Urinary bladder (tissue), 4 donors: ENCODE measurements at places on chromosomes 13 and 19.

- no peak for DNase-seq
Measured at GRCh38 chr19:4896372-4896771, 6.3 kb downstream of the ARRDC5 start.

DNA sequence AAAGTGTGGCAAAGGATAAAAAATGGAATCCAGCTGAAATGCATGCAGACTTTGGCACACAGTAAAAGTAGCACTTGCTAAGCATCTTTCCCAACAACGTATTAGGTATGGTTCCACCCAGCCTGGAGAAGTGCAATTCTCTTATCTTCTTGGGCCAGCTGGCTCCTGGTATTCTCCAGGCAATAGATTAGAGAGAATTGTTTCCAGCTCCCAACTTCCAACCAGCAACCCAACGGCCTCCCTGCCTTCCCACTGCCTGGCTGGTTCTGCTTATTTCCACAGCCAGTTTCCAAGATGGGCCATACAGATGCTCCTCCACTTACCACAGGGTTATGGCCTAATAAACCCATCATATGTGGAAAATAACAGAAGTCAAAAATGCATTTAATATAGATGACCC lies 133.4 kb downstream of the OXGR1 start:
- DNase-seq: no peak

GRCh38 chr19:12365236-12366162 lies at the start of gene ZNF442:
Gene ZNF442 (minus strand): TSS chr19:12365683. CDS start chr19:12363631, 2,052 bp downstream.
- peak; percentile 98 for DNase-seq

- DNase-seq: no peak
Measured at GRCh38 chr13:58134012-58134411, 502.5 kb downstream of the PCDH17 start.

GRCh38 chr13:90428522-90429210 lies 918.8 kb upstream of the MIR17HG start:
- DNase-seq: no peak

DNA sequence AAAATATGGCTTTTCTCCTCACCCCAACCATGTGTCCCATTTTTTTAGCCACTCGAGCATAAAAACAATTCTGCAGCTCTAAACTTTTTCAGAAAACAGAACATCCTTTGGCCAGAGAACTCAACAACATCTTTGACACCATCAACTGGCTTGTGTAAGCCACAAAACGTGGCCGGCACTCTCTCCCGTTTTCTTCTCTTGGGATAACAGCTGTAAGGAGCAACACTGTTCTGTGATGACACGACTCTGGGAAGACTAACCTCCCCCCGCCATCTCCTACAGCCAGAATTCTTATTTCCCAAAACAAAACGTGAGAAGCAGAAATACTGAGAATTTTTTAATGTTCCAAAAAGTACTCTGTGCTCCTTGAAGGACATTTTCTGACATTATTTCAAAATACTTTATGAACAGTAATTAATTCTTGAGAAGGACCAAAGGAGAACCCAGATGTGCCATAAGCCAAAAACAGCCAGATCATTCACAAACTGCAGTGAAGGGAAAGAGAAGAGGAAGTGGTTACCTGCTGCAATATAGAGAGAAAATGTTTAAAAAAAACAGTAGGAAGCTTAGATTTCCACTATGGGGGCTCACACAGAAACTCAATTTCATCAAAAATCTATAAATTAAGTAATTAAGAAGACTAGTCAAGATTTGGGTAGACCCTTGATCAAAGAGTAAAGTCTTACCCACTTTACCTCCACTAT lies 25.8 kb downstream of the COL4A1 start:
- DNase-seq: no peak

GRCh38 chr13:105936816-105937215 lies 598.6 kb downstream of the EFNB2 start:
- DNase-seq: no peak

DNA sequence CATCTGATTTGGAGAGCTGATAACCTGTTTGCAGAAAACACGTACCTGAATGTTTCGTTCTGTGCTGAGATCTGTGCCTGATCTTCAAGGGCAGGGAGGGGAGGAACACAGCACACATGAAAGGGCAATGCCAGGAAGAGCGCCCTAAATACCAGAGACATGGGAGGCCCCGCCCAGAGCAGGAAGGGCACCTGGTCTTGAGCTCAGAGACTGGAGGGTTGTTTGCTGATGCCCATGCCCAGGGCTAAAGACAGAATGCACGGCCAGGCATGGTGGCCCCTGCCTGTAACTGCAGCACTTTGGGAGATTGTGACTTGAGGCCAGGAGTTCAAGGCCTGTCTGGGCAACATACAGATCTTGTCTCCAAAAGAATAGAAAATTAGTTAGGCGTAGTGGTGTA lies 183.2 kb downstream of the TUBA3C start:
- DNase-seq: no peak
